Anterior cingulate cortex (tissue), 58 donors: ENCODE measurements at places on chromosomes 6 and 20.
A peak's percentile ranks its signal among the peaks of the same experiment; 100 is the strongest.

DNA sequence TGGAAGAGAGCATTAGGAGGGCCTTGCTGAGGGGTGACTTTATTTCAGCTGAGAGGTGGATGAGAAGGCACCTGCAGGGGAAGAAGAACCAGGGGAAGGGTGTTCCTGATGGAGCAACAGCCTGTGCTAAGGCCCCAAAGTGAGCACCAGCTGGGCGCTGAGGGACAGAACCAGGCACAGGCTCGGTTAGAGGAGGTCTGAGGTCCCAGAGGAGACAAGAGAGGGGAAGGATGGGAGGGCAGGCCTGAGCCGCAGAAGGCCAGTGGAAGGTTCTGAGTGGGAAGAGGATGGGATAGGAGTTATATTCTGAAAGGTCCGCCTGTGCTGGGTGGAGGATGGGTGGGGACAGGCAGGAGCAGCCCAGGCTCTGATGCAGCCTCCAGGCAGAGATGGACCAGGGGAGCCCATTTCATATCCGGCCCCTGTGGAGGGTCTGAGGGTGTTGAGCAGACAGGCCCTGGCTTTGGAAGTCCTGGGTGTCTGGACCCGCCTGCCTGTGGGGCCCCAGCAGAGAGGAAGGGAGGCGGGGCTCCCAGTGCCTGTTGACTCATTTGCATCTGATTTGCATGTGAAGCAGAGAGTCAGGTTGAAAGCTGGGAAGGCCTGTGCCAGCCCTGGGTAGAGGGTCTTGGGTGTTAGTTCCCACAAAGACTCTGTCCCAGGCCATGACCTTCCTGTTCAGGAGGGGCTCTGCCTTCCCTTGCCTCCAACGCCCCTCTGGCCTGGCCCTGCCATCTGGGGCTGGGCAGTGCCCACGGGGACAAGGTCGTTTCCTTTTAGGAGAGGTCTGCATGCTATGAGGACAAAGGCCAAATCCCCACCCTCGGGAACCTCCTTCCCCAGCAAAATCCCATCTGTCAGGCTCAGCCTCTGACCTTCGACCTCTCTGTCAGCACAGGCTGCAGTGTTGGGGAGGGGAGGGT is 10.6 kb upstream of the FAM110A start:
- DNase-seq = no peak

GRCh38 chr6:150167479-150167873 is 24.6 kb downstream of the PPP1R14C start:
- no peak for DNase-seq

DNA sequence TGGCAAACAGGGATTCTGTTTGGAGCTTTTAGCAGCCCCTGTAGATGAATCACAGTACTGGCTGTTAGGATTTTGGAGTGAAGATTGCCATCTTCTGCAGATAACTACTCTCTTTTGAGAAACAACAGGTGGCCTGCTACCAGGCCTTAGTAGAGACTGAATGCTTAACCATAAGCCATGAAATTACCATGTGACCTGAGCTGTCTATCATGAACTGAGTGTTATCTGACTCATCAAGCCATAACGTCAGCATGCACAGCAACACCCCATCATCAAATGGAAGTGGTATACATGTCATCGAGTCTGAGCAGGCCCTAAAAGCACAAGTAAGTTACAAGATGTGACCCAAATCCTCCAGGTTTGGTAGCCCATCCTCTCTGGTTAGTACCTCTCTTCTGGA is 132.6 kb downstream of the GPR63 start:
- no peak for DNase-seq

DNA sequence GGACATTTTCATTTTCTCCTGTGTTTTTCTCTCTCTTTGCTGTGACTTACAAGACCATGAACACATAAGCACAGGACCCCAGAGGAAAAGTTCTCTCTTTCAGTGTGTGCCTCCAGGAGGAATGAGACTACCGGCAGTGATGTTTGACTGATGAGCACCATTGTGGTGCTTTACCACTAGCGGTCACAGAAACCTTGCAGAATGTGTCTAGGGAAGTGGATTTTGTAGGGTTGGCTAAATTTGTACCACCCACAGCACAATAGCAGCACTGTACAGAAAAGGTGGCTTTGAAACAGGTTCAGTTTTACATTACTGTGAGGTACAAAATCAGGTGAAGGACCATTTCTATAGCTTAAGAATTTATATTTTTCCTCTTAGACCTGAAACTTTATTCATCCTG is 301.9 kb upstream of the SUPT3H start:
- no peak for DNase-seq

DNA sequence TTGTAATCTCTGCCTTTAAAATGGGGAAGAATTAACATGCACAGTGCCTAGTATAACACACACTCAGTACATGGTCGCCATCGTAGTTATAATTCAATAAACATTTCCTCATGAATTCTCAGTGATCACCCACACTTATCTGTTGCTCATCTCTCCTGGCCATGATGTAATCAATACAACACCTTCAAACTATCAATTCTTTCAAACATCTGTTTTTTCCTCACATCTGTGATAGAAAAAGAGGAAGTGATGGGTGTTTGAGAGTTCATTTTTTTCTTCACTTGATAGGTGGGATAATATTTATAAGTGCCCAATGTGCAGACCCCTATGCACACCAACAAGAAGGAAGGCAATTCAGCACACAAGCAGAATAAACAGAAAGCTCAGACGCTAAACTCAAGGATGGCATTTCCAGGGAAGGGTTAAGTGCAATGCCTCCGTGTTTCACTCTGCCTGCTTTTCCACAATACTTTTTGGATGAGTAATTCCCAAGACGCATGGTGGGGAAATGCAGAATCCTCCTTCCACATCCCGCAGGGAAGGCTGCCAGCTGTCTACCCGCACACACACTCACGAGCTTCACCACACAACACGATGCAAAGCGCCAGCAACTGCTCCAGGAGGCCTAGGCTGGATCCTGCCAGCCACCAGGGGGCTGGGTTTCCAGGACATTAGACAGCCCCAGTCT is 100.3 kb downstream of the GMPR start:
- DNase-seq = peak; percentile 57

- no peak for DNase-seq
These were observed 5.3 kb downstream of the ISM1 start for GRCh38 chr20:13226367-13226766.

- no peak for DNase-seq
These were observed 18.6 kb downstream of the RBM38 start for GRCh38 chr20:57409672-57410397.

DNA sequence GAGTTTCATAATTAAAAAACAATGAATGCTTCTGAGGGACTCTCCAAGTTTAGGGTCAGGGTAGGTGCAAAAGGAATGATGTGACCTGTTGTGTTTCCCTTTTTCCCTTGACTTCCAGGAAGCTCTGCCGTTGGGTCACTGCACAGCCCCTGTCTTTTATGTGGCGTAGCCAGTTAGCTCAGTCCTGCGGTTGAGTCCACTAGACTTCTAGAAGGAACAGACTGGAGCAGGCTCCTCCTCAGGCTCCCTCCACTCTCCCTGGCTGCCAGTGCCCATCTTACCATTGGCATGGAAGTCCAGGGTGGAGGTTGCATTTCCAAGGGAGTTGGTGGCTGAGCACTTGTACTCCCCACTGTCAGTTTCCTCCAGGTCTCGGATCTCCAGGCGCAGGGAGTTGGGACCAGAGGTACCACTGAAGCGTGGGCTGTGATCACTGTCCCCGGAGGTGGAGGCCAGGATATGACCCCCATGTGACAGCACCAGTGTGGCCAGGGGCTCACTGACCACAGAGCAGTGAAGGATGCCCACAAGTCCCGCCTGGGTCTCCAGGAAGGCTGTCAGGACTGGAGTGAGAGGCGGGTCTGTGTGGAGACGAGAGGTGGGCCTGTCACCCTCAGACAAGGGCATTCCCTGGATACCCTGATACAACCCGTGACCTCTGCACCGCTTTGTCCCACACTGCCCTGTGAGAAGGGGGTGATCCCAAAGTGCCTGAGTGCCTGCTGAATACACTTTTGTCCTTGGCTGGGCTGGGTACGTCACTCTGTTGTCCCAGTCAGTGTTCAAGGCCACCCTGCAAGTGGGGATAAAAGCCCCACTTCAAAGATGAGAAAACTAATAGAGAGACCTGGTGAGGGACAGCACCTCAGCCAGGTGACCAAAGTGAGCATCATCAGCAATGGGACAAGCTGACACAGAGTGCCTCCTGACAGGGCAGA is 11.1 kb downstream of the SIGLEC1 start:
- no peak for DNase-seq

- no peak for DNase-seq
These were observed 3.1 kb upstream of the ATXN1 start for GRCh38 chr6:16764188-16764950.

GRCh38 chr6:34063651-34064050 is 82.2 kb downstream of the GRM4 start:
- no peak for DNase-seq

DNA sequence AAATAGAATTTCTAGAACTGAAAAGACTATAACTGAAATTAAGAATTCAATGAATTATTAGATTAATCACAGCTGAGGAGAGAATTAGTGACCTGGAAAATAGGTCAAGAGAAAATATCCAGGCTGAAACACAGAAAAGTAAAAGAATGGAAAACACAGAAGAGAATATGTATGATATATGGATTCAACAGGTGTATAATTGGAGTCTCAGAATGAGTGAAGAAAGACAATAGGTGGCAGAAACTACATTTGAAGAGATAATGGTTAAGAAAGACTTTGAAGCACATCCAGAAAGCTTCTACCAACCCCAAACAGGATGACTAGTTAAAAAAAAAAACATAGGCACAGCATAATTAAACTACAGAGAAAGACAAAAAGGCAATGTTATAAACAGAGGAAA is 196.2 kb upstream of the ASCC3 start:
- DNase-seq = no peak

- DNase-seq = no peak
These were observed 47.4 kb upstream of the FAM83D start for GRCh38 chr20:38878866-38879265.

- no peak for DNase-seq
These were observed 6.4 kb upstream of the PMEPA1 start for GRCh38 chr20:57716202-57716601.

DNA sequence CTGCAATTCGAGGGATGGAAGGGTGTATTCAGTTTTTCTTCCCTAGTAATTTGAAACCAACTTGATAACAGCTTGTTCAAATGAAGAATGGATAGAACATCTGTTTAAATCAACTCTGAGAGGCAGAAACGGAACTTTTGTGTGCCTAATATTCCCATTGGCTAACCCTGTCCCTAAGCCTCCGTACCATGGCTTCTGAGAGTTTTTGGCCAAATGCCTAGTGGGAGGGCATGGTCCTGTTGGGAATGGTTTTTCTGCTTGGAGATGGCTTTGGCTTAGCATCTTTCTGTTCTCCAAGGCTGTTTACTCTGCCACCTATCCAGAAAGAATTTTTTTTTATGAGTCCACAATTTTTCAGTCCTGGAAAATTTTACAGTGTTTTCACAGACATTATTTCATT is 126.7 kb upstream of the MLIP start:
- no peak for DNase-seq

DNA sequence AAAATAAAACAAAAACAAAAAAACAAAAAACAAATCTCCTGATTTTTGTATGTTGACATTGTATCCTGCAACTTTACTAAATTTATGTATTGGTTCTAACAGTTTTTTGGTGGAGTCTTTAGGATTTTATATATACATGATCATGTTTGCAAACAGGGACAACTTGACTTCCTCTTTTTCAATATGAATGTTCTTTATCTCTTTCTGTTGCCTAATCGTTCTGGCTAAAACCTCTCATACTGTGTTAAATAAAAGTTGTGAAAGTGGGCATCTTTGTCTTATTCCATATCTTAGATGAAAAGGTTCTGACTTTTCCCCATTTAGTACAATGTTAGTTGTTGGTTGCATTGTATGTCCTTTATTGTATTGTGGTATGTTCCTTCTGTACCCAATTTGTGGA is 261.7 kb upstream of the NOX3 start:
- no peak for DNase-seq

DNA sequence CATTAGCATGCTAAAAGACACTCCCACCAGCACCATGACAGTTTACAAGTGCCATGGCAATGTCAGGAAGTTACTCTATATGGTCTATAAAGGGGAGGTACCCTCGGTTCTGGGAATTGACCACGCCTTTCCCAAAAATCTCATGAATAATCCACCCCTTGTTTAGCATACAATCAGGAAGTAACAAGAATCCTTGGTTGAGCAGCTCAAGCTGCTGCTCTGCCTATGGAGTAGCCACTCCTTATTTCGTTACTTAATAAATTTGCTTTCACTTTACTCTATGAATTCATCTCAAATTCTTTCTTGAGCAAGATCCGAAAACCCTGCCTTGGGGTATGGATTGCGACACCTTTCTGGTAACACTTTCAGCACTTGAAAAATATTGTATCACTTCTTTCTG is 243.0 kb downstream of the BMP2 start:
- no peak for DNase-seq

- DNase-seq = no peak
These were observed 68.6 kb upstream of the FYN start for GRCh38 chr6:111941686-111942330.

DNA sequence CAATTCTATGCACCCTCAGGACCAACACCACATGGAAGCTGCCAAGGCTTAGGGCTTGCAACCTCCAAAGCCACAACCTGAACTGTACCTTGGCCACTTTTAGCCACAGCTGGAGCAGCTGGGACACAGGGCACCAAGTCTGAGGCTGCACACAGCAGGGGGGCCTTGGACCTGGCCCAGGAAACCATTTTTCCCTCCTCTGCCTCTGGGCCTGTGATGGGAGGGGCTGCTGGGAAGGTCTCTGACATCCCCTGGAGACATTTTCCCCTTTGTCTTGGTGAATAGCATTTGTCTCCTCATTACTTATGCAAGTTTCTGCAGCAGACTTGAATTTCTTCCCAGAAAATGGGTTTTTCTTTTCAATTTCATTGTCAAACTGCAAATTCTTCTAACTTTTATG is 13.0 kb downstream of the TPBG start:
- DNase-seq = no peak

- DNase-seq = no peak
These were observed 131.0 kb upstream of the PHACTR1 start for GRCh38 chr6:12585497-12585958.

DNA sequence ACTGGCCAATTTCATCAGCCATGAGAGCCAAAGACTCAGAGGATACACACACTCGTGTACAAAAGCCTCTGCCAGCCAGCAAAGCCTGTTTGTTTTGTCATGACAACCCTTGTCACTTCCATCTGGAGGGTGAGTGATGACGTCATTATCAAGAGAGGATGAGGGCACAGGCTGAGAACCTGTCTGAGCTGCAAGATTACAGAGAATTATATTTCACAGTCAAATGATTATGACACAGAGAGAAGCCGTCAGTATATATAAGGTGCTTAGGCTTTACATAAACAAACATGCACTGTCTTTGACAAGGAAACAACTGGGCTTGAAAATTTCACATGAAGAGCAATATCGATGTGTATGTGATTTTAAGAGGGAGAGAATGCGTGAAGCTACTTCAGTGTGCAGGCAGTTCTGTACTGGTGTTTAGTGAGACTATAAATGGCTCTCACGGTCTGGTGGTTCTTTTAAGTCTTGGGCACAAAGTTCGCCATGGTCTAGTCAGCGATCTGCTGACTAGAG is 36.5 kb upstream of the BCLAF1 start:
- DNase-seq = no peak
